ENCODE measurements at places on chromosomes 13 and 19.

DNA sequence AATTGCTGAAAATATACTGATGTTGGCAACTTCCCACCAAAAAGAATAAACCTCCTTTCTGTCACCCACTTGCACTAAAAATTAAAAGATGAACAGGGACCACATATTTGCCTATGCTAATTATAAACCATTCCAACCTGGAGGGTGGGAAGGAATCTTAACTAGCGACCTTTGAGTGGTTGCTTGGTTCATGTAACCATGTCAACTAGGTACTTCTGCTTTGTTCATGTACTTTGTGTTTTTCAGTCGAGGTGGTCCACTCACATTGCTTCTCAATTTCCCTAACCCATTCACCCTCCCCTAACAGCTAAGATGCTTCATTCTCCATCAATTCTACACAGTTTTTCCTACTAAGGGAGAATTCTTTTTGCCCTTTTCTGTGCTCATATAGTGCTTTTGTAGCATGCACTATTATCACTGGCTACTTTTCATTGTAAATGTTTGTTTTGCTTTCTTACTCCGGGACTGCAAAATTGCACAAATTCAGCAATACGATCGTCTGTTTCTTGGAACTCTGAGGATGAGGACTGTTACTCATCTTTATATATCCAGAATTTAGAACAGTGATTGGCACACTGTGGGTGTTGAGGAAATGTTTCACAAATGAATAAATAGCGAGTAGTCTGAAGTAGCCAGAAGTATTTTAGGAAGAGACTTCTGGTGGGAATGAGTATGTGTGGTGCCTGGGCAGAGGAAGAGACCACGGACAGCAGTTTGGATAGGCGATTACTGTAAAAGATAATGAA is 187.5 kb downstream of the GPC6 start:
- peak; percentile 33 for DNase-seq

DNA sequence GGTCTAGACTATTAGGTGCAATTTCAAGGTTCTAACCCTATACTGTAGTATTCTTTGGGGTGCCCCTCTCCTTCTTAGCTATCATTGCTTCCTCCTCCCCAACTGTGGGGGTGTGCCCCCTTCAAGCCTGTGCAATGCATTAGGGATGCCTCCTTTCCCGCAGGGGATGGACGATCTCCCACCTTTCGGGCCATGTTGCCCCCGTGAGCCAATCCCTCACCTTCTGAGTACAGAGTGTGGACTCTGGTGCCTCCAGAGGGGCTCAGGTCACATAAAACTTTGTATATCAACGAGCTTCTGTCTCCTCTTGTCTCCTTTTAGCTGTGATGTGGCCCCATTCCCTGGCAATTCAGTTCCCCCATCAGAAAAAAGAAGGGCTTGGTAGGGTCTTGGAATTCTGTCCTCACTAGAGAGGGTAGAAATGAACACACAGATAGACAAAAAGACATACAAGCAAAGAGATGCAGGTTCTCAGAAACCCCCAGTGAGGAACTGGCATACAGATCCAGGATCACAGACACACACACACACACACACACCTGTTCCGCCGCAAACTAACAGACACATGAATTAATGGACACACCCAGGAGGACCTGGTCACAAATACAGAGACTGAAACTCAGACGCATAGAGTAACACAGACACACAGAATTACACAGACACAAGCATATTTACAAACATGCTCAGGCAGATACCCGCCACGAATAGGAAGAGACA is 2.5 kb upstream of the HNRNPUL1 start:
- no peak for DNase-seq

DNA sequence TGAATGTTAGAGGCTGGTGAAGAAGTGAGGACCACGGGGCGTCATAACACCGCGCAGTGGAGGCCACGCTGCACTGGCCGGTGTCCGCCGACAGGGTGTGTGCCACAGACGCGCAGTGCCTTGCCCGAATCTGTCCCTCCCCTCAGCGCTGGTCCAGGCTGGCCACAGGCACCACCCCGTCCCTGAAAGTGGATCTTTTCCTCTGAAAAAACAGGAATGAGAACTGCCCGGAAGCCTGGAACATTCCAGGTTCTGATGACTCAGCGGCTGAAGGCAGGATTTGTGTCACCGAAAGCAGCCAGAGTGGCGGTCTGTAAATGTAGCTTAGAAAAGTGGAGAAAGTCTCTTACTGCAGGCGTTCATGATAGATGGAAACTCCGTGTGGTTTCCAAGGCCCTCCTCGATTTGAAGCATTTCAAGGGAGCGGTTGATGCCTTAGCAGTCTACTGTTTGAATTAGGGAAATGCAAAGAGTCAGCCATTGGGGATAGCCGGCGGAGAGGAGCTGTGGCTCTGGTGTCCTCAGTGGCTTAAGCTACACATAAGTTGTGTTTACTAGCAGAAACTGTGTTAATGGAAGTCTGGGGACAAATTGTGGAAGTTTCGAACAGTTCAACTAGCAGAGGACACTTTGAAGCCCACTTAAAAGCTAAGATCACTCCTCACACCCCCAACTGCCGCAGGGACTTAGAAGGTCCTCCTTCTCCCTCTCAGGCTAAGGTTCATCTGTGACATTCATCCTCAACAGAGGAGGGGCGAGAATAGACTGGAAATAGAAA is 70.8 kb downstream of the NUFIP1 start:
- DNase-seq = peak; percentile 97

- DNase-seq = no peak
Observed at GRCh38 chr19:49064768-49065611, at the start of gene NTF4. NTF4 (minus strand) TSS chr19:49064818; CDS start chr19:49061997, 2,821 bp downstream.

GRCh38 chr19:44304659-44305193 is at the start of gene ZNF235:
ZNF235 (minus strand) TSS chr19:44305025; CDS start chr19:44303404, 1,621 bp downstream.
- peak; percentile 99 for DNase-seq

GRCh38 chr13:105607016-105607415 is 928.4 kb downstream of the EFNB2 start:
- DNase-seq = no peak

- DNase-seq = no peak
Observed at GRCh38 chr19:35629332-35629633, 447 bp downstream of the RBM42 start.

DNA sequence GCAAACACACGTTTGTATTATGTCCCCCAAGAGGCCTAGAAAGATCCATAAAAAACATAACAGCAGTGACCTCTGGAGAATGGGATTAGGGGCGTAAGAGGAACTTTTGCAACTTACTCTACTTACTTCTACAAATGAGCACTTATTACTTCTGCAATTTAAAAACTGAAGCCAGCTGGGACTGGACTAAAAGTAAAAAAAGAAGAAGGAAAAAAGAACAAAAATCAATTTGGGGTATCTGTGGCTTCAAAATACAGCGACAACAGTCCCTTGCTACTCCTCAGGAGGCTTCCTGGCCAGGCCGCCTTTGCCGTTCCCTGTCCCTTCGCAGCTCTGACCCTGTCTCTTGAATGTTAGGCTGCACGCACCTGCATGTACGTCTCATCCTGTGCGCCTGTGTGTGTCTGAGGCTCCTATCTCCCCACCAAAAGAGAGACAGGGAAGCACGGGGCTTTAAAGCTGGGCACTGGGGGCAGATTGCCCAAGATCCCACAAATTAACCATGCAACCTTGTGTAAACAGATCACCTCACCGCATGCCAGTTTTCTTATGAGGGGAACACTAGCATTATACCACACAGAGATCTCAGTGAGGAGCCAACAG is 12.1 kb upstream of the FKRP start:
- no peak for DNase-seq

DNA sequence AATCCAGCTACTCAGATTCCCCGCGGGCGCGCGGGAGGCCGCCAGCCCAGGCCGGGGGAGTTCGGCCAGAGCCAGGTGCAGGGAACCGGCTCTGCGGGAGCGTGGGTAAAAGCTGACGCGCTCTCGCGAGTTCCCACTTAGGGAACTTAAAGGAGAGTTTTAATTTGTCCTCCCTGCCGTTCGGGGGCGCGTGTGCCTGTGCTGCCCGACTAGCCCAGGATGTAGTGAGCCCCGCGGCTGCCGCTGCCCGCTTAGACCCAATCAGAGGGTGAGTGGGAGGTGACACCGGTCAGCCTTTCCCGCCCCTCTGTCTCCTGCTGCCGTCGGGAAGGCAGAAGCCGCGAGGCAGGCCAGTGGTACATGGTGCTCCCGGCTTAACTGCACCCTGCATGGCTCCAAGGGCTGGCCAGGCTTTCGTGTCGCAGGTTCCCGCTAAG is 36.0 kb upstream of the NEK3 start:
- DNase-seq = peak; percentile 85

DNA sequence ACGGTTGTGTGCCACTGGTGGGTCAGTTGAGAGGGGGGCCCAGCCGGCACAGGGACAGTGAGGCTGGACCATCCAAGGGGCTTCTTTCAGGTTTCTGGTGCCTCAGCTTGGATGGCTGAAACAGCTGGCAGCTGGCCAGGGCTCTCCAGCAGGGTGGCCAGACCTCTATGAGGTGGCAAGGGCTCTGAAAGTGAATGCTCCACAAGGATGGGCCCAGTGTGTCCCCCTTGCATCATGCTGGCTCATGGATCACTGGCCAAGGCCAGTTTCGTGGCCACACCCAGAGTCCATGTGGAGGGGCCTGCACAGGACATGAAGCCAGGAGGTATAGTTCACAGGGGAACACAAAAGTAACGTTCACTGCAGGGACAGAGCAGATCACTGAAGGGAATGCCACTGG is 49.6 kb downstream of the CDADC1 start:
- DNase-seq = no peak

GRCh38 chr13:99980201-99980823 is 1.3 kb upstream of the ZIC2 start:
- DNase-seq = peak; percentile 51

GRCh38 chr19:9849791-9850190 is 14.7 kb downstream of the PIN1 start:
- no peak for DNase-seq

DNA sequence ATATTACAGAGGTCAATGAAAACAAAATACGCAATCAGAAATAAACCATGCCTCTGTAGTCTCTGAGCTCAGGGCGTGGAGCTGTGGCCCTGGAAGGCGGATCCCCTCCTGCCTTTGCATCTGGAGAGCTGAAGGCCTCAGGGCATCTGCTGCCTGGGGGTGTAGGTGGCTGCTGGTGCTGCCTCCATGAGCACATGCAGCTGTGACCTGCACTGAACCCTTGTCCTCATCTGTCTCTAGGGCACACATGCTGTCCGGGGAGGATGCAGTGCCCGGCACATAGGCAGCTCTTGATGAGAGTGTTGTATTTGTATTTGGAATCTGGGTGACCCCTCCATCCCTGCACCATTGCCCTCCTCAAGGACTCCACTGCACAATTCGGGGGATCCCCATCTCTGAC is 185.7 kb downstream of the TEX29 start:
- no peak for DNase-seq

GRCh38 chr19:14412996-14413692 is 6.0 kb downstream of the DDX39A start:
- DNase-seq = no peak

GRCh38 chr13:76164290-76164689 is 528.2 kb downstream of the LMO7 start:
- DNase-seq = peak; percentile 32

GRCh38 chr13:40178130-40178529 is 488.3 kb downstream of the FOXO1 start:
- no peak for DNase-seq

- no peak for DNase-seq
Observed at GRCh38 chr19:32519023-32519422, 62.0 kb upstream of the PDCD5 start.

GRCh38 chr13:81874253-81874652 is 1533.3 kb upstream of the SPRY2 start:
- no peak for DNase-seq

- DNase-seq = no peak
Observed at GRCh38 chr13:42873081-42873480, 91.7 kb downstream of the FAM216B start.

- DNase-seq = no peak
Observed at GRCh38 chr19:7888826-7889217, 512 bp downstream of the LRRC8E start.

DNA sequence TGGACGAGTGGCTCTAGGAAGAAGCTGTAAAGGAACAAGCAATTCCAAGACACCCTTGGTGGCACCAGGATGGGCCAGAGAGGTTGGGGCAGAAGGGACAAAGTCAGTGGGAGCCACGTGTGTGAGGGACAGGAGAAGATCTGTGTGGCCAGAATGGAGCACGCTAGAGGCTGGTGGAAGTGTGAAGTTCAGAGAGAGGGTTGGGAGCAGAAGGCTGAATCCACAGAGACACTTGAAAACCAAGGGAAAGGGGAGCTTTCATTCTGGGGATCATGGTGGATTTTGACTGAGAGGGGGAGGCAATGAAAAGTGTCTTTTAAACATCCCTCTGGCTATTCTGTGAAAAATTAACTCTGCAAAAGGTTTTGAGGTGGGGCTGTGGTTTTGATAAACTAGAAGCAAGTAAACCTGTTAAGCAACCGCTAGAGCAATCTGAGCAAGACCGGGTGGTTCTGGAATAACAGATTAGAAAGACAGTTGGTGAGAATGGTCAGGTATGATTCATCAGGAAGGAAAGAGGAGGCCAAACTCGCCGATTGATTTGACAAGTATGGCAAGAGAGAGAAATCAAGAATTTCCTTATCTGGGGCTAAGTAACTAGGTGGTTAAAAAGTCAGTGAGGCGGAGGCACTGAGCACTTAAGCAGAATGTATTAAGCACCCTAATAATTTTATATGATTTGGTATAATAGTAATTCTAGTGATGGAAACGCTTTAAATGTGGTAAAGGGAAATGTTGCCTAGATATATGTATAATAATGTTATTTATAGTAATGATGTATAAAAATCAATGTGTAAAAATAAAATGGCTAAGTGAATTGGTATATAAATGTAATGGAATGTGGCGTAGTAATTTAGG is 140.0 kb downstream of the MYO16 start:
- DNase-seq = no peak

DNA sequence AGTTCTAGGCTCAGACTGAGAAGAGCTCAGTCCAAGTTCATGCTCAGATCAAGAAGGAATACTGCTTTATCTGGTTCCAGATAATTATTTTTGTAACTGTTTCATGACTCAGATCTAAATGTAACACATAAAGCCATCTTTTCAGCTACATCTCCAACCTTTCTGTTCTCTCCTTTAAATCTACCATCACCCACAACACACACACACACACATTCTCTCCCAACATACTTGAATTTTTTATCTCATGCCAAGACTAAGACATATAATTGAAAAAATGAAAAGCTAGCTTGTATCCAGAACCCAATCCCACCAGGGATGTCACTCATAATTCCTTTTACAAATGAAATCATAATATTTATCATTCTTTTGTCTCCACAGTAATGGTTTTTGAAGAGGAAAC is 7.6 kb downstream of the KATNAL1 start:
- DNase-seq = no peak

Measured in fibroblast of mammary gland (primary cell).